Muscle of leg (tissue), 16 donors: ENCODE measurements at places on chromosomes 12 and 14. TPM values are rescaled to one million over a fixed set of nuclear protein-coding genes. Genes with fewer than 3 reads are reported as not detected.
A peak's percentile ranks its signal among the peaks of the same experiment; 100 is the strongest.

Gene IAPP
- not detected for total RNA-seq

Gene GLI1
- total RNA-seq, result 7.1 TPM

Gene P2RX7
- 1.6 TPM for total RNA-seq

Gene CCDC196
- total RNA-seq, result not detected

Gene LBHD2
- 0.09 TPM for total RNA-seq

DNA sequence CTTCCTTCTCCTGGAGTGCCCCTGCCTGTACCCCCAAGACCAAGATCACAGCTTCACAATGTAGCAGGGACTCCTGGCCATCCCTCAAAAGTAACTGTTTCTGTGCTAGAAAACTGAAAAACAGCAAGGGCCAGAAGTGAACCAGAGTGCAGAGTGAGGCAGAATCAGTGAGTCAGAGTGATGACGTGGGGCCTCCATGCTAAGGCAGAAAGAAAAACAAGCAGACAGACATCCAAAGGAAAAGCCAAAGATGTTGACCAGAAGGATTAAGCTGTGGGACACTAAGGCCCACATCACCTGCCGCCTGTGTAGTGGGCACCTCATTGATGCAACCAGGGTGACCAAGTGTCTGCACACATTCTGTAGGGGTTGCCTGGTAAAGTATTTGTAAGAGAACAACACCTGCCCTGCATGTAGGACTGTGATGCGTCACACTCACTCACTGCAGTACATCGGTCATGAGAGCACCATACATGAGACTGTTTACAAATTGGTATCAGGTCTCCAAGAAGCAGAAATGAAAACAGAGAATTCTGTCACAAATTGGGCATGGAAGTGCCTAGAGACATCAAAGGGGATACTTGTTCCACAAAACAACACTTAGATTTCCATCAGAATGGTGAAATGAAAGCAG, 51.2 kb downstream of the ARMH4 start:
- no peaks in the 10 kb centered on the region for H3K4me1 ChIP-seq
- no peak for DNase-seq
- H3K4me3 ChIP-seq, result no peak overlapping the region
- H3K27me3 ChIP-seq, result no peaks in the 10 kb centered on the region
- H3K36me3 ChIP-seq, result no peaks in the 10 kb centered on the region

DNA sequence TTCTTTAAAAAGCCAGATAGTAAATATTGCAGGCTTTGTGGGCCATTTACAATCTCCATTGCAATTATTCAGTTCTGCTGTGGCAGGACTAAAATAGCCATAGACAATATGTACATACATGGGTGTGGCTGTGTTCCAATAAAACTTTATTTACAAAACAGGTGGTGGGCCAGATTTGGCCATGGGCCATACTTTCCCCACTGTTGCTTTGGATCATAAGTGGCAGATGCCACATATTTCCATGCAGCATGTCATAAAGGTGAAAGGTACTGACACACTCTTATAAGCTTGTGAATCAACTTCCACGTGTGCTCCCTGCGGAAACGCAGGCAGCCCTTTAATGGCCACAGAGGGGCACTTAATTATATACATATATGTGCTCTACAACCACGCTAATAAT, 244.4 kb upstream of the FOXN3 start:
- no peak for DNase-seq
- H3K4me1 ChIP-seq, result peaks cover 12% of the 10 kb centered on the region
- H3K27ac ChIP-seq, result no peak overlapping the region
- no peaks in the 10 kb centered on the region for H3K27me3 ChIP-seq
- H3K36me3 ChIP-seq, result no peaks in the 10 kb centered on the region

Gene RNASE3
- total RNA-seq, result not detected

Gene ZDHHC22
- 0.09 TPM for total RNA-seq

DNA sequence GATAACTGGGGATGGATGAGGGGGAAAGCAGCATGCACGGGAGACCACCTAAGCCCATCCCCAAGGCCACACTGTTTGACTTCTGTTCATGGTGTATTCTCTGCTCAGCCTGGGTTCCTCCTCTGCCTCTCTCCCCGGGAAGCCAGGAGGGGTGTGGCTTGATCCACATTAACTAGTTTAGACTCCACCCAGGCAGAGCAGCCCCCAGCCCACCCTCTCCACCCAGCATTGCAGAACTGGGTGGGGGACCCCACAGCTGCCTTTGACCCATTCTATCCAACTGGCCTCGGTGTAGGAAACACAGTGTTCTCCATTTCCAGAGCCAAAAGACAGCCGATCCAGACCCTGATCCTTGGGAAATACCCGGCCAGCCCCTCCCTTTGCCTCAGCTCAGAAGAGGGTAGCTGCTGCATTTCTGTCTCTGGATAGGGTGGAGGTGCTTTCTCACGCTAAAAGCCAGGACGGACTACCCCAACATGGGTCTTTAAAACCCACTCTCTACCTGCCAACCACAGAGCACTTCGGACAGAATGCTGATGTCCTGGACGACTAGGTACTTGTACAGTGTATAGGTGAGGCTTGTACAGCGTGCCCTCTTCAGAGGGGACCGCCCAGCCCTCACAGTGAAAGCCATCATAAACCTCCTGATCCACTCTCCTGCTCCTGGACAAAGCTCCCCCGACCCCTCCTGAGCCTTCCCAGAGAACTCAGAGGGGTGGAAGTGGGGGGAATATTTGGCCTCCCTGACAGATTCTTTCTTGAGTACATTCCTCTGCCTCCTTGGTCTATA, 9.4 kb downstream of the SPRYD3 start:
- no peaks in the 10 kb centered on the region for H3K27me3 ChIP-seq
- DNase-seq, result peak; percentile 93
- H3K4me1 ChIP-seq, result peaks cover 94% of the 10 kb centered on the region
- H3K27ac ChIP-seq, result peak overlapping the region; percentile 93
- no peak overlapping the region for H3K4me3 ChIP-seq

Gene CNTN1
- total RNA-seq, result 33.0 TPM
